ENCODE measurements at places on chromosomes 12 and 14.
A peak's percentile ranks its signal among the peaks of the same experiment; 100 is the strongest.

DNA sequence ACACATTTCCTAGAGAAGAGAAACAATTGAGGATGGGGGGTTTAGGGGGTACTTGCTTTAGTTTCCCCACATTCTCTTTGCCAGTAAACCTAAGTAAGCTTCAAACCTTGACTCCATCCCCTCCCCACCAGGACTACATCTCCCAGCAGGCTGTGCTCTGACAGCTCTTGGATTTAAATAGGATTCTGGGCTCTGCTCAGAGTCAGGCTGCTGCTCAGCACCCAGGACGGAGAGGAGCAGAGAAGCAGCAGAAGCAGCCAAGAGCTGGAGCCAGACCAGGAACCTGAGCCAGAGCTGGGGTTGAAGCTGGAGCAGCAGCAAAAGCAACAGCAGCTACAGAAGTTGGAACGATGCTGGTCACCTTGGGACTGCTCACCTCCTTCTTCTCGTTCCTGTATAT is 20.6 kb downstream of the RDH12 start:
- no peak for DNase-seq

GRCh38 chr12:70448371-70448770 is 82.3 kb downstream of the KCNMB4 start:
- no peak for DNase-seq

DNA sequence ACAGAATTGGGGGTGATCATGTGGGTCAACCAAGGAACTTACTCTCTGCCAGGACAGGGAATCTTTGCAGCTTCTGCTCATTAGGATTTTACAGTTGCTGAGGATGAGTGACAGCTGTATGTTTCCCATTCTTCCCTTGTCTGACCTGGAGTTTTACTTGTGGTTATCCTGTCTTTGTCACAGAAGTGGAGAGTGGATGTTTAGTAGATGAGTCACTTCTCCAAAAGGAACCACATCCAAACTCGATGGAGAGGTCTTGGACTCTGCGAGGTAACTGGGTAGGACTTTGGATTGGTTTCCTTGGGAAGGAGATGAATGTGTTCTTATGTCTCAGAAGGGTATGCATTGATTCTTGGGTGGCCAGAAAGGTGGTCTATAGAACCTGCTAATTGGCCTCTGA is 53.8 kb upstream of the USP44 start:
- no peak for DNase-seq

GRCh38 chr14:91458612-91459011 is 41.0 kb upstream of the CCDC88C start:
- DNase-seq: no peak

GRCh38 chr12:122888232-122888752 is 7.6 kb downstream of the VPS37B start:
- no peak for DNase-seq

- peak; percentile 5 for DNase-seq
These were observed 82.5 kb downstream of the MED13L start for GRCh38 chr12:116194935-116195431.

DNA sequence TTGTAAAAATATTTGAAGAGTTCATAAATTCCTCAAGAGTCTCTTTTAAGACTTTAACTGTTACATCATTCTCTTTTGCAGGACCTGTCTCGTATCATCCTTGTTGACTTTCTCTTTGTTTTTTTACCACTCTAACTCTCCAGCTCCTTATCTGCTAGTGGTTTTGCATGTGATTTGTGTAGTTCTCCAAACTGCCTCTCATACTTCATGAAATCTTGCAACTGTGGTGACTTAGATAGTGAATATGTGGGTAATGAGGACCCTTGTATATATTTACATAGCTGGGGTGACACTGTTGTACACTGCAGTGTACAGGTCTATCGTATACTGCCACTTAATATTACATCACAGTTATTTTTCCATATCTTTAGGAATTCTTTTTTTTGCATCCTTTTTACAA is 40.2 kb upstream of the EMP1 start:
- DNase-seq: no peak

DNA sequence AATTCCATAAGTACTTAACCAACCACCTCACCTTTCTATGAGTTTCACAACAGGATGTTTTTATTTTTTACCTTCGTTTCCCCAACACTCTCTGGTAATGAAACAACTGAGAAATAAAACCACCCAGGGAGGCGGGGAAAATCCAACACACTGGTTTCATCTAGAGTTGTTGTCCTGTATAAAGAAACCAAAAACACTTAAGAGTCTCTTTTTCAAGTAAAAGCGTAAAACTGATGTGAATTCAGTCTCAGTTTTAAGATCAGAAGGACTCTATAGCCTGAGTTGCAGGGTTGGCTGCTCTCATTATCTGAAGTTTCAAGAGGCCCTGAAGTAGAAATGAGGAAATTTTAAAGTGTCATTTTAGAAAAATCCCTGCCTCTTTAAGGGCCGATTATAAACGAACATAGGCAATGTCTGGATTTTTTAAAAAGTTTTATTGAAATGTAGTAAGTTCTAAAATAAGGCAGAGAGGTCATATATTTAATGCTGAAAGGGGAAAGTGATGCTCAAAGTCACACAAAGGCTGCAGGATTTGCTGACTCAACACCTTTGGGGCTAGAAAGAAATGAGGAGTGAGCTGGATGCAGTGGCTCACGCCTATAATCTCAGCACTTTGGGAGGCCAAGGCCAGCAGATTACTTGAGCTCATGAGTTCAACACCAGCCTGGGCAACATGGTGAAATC is 27.2 kb downstream of the HIGD1C start:
- no peak for DNase-seq

DNA sequence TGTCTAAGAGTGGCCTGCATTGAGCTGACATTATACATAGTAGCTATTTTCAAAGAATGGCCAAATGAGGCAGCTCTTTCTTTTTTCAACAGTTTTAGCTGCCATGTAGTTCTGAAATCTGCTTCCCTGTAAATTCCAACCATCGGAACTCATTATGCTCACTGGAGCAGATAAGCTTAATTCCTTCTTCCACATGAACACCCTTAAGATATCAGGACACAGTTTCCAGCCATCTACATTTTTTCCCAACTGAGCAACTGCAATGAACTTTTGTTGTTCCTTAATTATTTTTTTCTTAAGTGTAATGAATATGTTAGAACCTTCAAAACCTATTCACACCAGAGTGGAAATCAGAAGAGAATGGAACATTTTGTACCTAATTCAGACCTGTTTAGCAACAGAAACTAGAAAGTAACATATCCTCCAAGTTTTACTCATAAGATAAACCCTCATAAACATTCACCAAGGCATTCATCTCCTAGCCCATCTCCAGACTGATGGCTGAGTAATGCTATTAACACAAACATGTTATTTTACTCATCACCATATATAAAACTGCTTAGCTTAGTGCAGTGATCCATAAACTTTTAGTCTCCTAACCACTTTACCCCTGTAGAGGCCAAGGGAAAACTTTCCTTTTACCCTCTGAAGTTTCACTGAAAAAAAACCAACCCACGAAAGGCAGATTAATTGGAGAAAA is 296.1 kb upstream of the SYT1 start:
- DNase-seq: no peak

- no peak for DNase-seq
These were observed 11.8 kb downstream of the P2RX7 start for GRCh38 chr12:121144416-121144914.

- DNase-seq: no peak
These were observed 23.2 kb downstream of the CCND2 start for GRCh38 chr12:4296751-4297150.

DNA sequence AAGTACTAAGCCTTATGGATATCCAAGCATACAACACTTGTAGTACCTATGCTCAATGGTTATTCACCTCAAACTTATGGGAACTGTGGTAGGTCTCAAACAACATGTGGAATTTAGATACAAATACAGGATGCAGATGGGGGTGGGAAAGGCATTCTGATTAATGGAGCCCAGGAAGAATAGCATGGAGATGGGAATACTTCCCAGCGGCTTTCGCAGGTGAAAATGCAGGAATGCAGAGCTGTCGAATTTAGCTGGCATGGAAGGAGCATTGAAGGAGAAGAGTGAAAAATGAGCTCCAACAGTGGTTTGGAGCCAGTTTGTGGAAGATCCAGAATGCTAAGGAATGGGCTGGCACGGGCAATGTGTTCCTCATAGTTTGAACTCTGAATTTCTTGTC is 89.9 kb downstream of the NKX2-1 start:
- DNase-seq: no peak

DNA sequence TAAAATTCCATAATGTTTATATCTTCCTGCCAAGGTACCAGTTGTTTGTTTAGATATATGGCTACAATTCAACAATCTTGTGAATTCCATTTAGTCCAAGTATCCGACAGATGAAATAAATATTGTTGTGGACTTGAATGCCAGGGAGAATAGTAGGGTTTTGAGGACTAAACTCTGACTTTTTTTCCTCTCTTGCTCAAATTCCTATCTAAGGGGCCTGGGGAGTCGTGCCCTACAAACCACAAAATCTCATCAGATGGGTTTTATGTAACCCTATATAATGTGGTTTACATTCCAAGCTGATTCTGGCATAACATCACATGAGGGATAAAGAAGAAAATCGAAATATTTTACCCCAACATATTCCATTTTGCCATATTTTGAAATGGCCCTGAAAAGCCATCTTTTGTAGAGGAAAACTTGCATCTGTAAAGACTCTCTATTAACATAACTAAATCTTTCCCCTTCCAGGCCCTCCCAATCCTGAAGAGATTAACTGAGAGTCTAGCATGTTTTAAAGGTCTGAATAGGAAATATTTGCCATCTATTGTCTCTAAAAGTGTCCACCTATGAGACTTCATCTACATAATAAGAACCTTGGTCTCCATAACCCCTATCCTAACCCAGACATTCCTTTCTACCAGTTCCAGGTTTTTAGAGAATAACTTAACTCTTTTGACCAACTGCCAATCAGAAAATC is 184.7 kb upstream of the KITLG start:
- DNase-seq: no peak

GRCh38 chr12:101498252-101498651 is 23.1 kb downstream of the SPIC start:
- no peak for DNase-seq

DNA sequence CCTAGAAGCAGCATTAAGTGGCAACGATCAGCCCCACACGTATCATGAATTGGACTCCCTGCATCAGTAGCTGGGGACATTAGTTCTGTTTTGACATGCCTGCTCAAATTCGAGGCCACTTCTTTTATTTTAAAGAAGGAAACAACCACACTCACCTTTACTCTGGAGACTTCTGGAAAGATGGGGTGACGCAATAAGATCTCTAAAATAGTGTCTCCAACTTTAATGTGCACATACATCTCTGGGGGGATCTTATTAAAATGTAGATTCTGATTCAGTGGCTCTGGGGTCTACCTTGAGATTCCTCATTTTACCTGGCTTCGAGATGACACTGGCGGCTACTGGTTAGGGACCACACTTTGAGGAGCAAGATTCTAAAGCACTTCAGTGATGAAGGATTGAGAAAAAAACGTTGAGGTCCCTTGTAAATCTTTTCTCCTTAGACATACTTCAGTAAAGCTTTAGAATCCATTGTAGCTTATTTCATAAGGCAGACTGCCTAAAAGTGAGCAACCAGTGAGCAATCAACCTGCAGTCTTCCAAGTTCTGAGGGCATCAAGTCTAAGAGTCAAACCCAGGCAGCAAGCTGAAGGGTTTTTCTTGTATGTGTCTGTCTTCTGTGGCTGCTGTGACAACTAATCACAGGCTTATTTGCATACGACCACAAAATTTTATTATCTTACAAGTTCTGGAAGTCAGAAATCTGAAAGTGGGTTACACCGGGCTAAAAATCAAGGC is 718.6 kb upstream of the TBX3 start:
- no peak for DNase-seq

GRCh38 chr14:76715511-76716081 is 45.7 kb upstream of the VASH1 start:
- DNase-seq: no peak

DNA sequence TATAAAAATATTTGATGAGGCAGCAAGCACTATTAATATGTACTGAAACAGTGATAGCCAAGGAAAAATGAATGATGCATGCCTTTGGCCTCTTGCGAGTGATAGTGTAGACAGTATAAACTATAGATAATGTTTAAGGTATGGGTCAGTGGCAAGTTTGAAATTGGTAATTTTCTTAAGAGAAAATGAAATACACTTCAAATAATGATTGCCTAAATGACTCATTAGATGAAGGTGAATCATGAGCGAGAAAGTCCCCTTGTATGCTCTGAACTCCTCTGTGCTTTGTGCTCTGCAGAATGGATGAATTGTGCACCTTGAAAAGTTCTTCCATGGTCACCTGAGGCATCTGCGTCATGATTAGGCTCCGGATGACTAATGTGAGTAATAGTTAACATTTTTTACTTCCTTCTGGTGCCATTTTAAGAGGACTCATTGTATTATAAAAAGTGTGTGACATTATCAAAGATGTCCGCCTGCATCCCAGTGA is 84.9 kb upstream of the RTL1 start:
- DNase-seq: no peak

DNA sequence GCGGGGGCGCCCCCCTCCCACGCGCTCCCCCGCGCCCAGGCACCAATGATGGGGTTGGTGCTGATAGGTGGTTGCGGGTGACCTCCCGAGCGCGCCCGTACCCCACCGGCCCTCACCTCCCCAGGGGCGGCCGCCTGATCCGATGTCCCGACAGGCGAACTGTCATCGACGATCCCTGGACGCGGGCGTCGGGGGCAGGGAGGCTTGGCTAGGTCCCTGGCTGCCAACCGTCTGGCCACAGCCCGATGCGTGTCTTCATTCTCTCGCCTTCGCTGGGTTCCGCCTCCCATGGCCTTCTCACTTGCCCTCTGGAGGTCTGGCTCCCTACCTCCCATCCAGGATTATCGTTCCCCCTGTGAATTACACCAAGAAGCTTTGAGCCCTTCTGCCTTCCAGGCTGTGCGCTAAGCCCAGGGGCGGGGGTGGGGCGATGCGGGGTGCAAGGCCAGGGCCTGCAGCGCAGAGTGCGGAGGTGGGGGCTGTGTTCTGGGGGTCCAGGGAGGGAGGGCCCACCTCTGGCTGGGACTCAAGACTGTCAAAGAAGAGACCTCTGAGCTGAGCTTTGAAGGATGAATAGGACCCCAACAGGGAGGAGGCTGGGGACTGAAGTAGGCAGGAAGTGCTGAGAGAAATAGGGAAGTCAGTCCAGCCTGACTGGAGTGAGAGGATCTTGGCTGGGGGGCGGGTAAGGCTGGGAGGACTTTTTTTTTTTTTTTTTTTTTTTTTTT is 7.7 kb upstream of the RACGAP1 start:
- DNase-seq: no peak

- DNase-seq: no peak
These were observed 35.8 kb downstream of the DDX51 start for GRCh38 chr12:132108211-132108832.

GRCh38 chr14:101918065-101918989 is 46.0 kb upstream of the DYNC1H1 start:
- no peak for DNase-seq

GRCh38 chr12:79486154-79486553 is 204.6 kb downstream of the PAWR start:
- DNase-seq: no peak

All from stimulated activated CD4-positive, alpha-beta T cell treated with anti-CD3 and anti-CD28 coated beads, Interleukin-1b, Interleukin-23, amount 100 ng/mL, for 1 hour (primary cell).